ENCODE measurements at places on chromosomes 12 and 14. TPM values are rescaled to one million over a fixed set of nuclear protein-coding genes. Genes with fewer than 3 reads are reported as not detected.

DNA sequence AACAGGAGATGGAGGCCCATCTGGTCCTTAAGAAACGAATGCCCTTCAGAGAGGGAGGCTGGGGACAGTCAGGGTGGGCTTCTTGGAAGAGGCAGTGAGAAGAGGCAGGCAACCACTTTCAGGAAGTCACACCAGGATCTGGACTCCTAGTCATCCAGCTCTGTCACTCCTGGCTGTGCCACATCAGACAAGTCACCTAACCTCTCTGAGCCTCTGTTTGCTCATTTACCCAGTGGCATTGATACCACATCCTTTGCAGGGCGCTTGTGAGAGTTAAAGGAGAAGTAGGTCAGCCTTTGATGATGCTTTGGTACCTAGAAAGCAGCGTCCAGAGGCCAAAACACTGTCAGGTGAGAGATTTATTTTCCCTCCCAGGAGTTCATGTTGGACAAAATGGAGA, 11.1 kb downstream of the CCDC197 start:
- H3K27me3 ChIP-seq: peaks cover 23% of the 10 kb centered on the region
- DNase-seq: no peak
- H3K36me3 ChIP-seq: no peaks in the 10 kb centered on the region

The IFNG-AS1 gene
- 0.58 TPM for total RNA-seq

DNA sequence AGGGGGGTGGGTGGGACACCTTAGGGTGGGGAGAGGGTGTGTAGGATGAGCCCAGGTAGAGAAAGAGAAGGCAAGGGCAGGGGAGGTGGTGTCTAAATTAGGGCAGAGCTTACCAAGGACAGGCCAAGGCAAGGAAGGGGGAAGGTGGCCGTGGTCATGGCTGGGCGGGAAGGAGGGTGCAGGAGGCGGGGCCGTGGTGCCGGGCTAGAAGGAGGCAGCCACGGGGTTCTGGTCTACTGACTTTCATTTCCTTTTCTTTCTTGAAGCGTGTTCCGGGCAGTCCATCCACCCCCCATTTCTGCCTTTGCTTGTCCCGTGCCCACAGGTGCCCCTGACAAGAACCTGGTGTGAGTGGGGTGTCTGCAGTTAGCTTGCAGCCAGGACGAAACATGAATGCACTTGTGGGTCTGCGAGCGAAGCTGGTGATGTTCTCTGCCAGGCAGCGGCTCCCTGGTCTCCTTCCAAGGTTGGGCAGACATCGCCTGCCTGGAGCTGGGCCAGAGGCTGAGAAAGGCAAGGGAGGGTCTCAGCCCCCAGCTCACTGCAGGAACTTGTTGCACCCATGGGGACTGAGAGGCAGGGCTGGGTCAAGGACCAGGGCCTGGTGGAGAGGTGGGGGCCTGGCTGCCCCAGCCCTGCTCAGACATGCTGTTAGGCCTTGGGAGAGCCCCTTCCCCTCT, 58.2 kb downstream of the KIF26A start:
- H3K27ac ChIP-seq: no peak overlapping the region
- H3K4me3 ChIP-seq: no peak overlapping the region
- no peaks in the 10 kb centered on the region for H3K36me3 ChIP-seq

- H3K27me3 ChIP-seq: no peaks in the 10 kb centered on the region
- DNase-seq: no peak
- H3K27ac ChIP-seq: no peak overlapping the region
- H3K4me1 ChIP-seq: no peaks in the 10 kb centered on the region
- no peak overlapping the region for H3K4me3 ChIP-seq
Measured at GRCh38 chr14:28661171-28661772, 105.3 kb upstream of the FOXG1 start.

- no peaks in the 10 kb centered on the region for H3K36me3 ChIP-seq
- no peak overlapping the region for H3K4me3 ChIP-seq
- peaks cover 33% of the 10 kb centered on the region for H3K27me3 ChIP-seq
- H3K4me1 ChIP-seq: no peaks in the 10 kb centered on the region
- no peak for DNase-seq
Measured at GRCh38 chr14:101358320-101359125, 202.8 kb upstream of the DIO3 start.
